A375 (cell line): ENCODE measurements at places on chromosomes 6 and 20. TPM values are rescaled to one million over a fixed set of nuclear protein-coding genes. Genes with fewer than 3 reads are reported as not detected.

MAS1 gene
- total RNA-seq, result not detected in 2 replicates

ULBP1 gene
- total RNA-seq, result not detected in 2 replicates

SYNGAP1 gene
- total RNA-seq, result 3.6 and 4.1 TPM in 2 replicates

TREM2 gene
- total RNA-seq, result not detected in 2 replicates

CEP85L gene
- total RNA-seq, result 11.1 and 11.3 TPM in 2 replicates

HLA-DOB gene
- 1.7 and 2.0 TPM in 2 replicates for total RNA-seq

MAS1L gene
- not detected in 2 replicates for total RNA-seq

CAPN11 gene
- 0.34 TPM in 1 of 2 replicates, not detected in the other for total RNA-seq
